ENCODE measurements at places on chromosomes 11 and 22.
A peak's percentile ranks its signal among the peaks of the same experiment; 100 is the strongest.

- DNase-seq = no peak
These were observed 134.2 kb downstream of the CCDC81 start for GRCh38 chr11:86508604-86509587.

DNA sequence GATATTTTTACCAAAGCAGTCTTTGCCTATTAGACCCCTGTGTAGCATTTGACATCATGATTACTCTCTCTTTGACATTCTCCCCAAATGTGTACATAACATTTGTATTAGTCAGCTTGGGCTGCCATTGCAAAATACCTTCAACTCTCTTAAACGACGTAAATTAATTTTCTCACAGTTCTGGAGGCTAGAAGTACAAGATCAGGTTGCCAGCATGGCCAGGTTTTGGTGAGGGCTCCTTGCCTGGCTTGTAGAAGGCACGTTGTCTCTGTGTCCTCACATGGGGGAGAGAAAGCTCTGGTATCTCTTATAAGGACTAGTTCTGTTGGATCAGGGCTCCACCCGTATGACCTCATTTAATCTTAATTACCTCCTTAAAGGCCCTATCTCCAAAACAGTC is 12.3 kb upstream of the DLAT start:
- DNase-seq = no peak

DNA sequence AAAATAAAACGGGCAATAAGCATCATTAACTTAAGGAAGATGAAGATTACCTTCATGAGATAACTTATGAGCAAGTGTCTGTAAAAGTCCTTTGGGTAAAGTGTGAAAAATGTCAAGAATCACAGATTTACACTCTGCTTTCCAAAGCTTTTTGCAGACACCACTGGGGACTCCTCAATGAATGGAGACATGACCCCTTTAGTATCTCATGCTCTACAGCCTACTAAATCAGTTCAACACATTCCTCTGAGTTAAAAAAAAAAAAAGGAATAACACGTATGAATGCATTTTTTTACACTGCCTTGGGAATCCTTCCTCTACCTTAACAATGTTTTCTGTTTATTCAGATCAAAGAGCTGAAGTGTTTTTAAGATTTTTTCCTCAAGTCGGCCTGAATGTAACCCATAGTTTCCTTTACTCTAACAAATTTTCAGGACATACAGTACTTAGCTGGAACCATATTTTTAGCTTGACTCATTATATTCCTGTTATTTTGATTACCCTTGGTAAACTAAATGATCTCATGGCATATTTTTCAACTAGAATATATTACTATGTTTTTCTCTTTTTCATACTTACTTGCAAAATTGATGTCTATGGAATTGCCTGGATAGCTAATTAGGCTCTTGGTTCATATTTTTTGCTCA is 25.9 kb upstream of the RAB30 start:
- DNase-seq = no peak

DNA sequence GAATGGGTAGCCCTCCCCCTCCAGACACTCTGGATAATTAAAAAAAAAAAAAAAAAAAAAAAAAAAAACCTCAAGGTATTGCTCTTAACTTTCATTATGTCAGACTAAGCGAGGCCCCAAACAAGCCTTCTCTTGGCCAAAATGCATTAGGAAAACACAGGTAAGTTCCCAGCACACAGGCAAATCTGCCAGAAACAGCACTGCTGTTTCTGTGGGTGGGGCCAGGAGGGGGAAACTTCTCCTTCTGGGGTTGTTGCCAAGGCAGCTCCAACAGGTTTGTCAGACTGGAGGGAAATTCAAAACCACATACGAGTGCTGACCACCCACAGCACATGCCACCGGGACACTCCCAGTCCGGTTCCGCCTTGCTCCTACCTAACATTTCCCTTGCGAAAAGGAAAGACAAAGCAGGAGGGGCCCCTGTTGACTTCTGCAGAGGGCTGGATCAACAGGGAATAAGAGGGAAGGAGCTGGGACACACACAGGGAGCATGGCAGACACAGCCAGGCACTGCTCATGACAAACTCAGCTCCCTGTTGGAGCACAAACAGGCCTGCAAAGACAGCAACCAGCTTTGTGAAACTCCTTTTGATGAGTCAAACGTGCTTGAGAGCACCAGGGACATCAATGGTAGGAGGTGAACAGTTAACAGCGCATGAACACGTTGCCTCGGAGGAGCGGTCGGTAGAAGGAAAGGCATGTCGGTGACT is 55.0 kb downstream of the MYH9 start:
- no peak for DNase-seq

GRCh38 chr22:33838644-33839043 is 81.6 kb downstream of the LARGE1 start:
- no peak for DNase-seq

- no peak for DNase-seq
These were observed 75.6 kb upstream of the MYOD1 start for GRCh38 chr11:17643506-17644405.

GRCh38 chr11:118328745-118329144 is 13.8 kb downstream of the CD3D start:
- DNase-seq = no peak

DNA sequence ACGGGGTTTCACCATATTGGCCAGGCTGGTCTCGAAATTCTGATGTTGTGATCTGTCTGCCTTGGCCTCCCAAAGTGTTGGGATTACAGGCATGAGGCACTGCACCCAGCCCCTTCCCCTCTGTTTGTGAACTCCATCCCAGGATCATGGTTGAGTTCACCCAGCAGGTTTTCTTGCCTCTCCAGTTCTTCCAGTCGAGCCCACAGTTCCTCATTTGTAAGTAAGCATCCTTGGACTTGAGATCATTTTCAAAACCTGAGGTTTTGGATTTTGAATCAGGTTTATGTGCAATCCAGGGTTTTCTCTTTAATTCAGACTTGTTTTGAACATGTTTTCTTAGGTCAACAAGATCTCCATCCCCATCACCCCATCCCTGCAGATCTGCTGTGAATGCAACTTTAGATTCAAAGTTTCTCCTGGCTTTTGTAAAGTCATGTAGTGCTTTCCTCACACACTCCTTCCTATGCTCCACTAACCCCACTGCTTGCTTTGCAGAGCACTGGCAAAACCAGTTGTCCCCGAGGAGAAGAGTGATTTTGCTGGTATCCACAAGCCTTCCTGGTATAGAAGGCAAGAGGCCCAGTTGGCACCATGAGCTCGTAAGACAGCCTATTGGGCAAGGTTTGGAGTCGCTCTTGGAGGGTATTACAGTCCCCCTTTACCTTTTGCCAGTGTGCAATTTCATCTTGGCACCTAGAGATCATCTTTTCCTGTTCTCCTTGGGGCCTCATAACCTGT is 14.7 kb upstream of the VPREB1 start:
- DNase-seq = no peak

DNA sequence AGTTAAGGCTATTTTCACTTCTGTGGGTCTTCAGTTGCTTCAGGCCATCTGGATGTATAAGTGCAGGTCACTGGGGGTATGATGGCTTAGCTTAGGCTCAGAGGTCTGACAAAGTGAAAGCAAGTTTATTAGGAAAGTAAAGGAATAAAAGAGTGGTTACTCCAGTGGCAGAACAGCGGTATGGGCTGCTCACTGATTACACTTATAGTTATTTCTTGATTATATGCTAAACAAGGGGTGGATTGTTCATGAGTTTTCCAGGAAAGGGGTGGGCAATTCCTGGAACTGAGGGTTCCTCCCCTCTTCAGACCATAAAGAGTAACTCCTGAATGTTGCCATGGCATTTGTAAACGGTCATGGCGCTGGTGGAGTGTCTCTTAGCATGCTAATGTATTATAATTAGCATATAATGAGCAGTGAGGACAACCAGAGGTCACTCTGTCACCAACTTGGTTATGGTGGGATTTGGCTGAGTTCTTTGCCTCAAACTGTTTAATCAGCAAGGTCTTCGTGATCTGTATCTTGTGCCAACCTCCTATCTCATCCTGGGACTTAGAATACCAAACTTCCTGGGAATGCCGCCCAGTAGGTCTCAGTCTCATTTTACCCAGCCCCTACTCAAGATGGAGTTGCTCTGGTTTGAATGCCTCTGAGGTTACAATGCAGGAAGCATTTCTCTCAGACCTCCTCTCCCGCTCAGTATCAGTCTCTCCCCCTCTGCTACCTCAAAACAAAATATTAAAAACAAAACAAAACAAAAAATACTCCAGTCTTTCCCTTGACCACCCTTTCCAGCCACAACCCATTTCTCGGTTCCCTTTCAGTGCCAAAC is 106.6 kb upstream of the SLC22A12 start:
- DNase-seq = no peak

GRCh38 chr11:11882539-11882938 is 40.8 kb downstream of the USP47 start:
- DNase-seq = no peak

- DNase-seq = peak; percentile 95
These were observed 39.6 kb downstream of the NUMA1 start for GRCh38 chr11:72040491-72041363.

DNA sequence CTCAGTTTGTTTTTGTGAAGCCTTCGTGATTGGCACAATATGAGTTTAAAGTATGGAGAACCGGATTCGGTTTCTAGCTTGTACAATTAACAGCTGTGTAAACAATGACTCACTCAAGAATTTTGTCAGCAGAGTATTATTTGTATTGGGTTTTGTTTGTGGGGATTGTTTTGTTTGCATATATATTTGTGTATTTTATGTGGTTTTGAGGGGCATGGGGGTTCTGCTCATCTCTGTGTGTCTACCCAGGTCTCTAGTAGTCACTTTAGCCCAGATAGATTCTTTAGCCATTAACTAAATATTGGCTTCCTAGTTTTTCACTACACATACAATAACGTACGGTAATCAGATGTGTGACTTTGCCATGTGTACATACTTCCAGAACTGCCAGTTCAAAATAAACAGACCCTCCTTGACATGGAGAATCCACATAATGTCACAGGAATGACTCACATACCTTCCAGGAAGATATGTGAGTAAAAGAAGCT is 7.5 kb upstream of the MS4A7 start:
- no peak for DNase-seq

DNA sequence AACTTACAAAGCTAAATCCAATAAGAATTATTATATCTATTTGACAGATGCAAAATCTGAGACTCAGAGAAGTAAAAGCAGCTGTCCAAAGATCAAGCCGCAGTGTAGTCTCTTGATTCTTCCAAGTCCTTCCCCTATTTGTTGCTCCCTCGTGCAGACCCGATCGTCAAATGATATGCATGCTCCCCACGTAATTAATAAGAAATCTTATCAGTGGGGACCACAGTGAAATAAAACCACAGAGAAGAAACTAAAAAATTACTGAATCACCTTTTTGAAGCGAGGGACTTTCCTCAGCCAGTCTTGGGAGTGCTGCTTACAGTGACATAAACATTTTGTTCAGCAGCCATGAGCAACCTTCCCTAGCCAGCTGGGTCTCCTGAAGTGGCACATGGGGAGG is 64.6 kb downstream of the SERGEF start:
- no peak for DNase-seq

GRCh38 chr22:42651134-42651533 is 1.9 kb upstream of the CYB5R3 start:
- DNase-seq = no peak

DNA sequence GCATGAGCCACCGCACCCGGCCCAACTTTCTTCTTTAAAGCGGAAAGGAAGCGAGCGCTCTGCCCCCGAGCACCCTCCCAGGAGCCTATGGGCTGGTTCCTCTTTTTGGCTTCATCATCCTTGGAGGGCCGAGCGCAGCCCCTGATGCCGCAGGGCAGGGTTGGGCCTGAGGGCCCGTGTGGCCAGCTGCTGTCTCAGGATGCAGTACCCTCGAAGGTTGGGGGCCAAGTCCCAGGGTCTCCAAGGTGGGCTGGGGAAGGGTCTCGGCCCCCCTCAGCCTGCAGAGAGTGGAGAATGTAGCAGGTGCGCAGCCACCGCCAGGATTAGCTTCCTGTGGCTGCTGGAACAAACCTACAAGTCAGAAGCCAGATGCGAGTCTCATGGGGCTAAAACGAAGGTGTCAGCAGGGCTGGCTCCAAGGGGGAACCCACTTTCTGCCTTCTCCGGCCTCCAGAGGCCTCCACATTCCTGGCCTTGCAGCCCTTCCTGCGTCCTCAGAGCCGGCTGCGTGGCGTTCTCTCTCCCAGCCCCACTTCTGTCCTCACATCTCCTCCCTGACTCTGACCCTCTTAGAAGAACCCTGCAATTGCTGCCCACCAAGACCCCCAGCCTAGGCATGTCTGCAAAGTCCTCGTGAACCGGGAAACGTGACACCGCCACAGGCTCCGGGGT is 2.9 kb downstream of the PANX2 start:
- DNase-seq = no peak

DNA sequence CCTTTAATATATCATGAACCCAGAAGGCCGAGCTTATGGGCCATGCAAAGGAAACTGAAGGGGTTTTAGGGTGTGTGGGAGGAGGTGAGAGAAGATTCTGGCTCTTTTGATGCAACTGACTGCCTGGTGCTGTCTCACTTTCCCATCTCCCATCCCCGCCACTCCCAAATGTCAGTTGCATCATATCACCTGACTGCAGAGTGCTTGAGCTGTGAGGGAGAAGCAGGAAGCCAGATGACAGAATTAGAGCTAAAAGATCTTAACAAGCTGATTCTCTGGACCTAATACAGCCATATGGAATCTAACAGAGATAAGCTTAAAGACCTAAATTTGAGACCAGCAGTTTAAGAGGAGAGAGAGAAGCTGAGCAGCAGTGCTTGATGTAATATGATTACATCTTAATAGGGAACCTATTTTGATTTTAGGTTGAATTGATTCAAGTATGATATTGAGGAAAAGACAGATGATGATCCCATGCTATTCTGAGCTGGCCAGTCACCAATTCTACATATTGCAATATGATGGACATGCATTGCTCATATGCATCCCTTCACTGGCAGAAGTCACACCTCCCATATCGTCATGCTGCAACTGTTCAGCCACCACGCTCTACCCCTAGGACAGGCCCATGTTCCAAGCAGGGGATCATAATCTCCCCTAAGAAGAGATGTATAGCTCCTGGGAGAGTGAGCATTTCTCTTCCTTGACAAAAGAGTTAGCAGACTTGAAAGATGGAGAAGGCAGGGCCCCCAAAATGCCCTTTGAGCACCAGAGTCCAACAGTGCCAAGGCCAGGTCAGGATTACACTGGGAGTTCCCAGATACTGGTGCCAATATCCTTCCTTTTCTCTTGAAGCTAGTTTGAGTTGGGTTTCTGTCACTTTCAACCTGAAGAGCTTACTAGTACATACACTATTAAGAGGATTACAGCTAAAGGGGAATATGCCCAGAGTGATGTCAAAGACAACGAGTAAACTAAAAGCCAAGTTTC is 44.9 kb downstream of the PLEKHA7 start:
- DNase-seq = no peak

DNA sequence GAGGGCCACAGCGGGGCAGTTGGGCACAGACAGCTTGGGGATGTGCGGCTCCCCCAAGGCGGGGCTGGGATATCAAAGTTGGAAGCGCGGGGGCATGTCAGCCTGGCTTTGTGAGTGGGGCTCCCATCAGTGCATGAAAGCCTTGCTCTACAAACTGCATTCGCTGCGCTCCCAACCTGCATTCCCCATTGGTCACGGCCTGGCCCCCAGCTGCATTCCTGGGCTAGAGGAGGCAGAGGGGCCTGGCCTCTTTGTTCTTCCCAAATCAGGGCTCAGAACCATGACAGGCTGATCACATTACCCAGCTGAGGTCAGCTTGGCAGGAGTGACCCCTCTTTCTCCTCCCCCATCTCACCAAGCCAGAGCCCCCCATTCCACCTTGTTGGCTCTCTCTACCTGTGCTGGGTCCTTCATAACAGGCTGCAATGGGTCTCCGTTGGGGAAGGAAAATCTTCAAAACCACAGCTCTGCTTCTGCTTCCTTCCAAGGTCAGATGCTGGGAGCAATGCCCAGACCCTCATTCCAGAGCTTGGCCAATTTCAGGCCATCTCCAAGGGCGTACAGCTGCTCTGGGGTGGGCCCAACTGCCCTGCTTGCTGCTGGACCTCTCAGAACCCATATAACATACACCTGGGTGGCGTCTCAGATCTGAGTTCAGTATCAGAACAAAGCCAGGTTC is 38.7 kb upstream of the CDON start:
- DNase-seq = no peak
